Cardiac muscle cell (in vitro differentiated cells and primary cell): ENCODE measurements at places on chromosomes 13 and 19. TPM values are rescaled to one million over a fixed set of nuclear protein-coding genes. Genes with fewer than 3 reads are reported as not detected.
A peak's percentile ranks its signal among the peaks of the same experiment; 100 is the strongest.

DNA sequence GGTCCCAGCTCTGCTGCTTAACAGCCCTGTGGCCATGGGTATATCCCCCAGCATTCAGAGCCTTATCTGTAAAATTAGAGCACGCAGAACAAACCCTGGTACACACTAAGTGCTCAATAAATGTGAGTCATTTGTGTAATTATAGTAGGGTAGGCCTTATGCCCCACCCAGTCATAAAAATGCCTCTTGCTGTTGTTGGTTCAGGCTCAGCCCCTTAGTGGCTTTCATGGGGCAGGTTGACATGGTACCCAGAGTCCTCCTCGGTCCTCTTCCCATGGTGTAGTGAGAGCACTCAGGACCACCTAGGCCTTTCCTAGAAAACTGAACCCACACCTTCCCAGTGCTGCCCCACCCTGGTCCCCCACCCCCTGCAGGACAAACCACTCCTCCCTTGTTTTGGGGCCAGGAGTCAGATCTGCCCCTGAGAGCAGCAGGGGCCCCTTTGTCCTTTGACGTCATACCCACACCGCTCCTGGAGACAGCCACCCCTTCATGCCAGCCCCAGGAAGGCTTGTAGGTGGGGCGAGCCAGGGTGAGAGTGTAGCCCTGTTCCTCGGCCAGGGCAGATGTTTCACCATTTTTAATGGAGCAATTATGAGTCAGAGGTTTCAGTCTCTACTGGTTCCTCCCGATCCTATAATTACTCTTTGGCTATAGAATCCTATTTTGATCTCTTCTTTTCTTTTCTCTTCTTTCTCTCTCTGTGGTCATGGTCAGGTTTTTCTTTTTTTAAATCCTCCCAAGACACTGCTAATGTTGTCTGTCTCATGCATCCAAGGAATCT lies 36.8 kb downstream of the ACTN4 start:
- peaks cover 43% of the 10 kb centered on the region for H3K4me1 ChIP-seq
- peak overlapping the region; percentile 96 for H3K27ac ChIP-seq
- DNase-seq: no peak
- no peaks in the 10 kb centered on the region for H3K36me3 ChIP-seq
- H3K27me3 ChIP-seq: no peaks in the 10 kb centered on the region

GRCh38 chr13:43725460-43725859 lies 61.3 kb downstream of the ENOX1 start:
- no peak overlapping the region for H3K4me3 ChIP-seq
- DNase-seq: no peak
- peaks cover 6% of the 10 kb centered on the region for H3K4me1 ChIP-seq
- no peaks in the 10 kb centered on the region for H3K36me3 ChIP-seq
- no peak overlapping the region for H3K27ac ChIP-seq
- H3K27me3 ChIP-seq: no peaks in the 10 kb centered on the region

ERICH6B gene
- total RNA-seq: not detected in 2 replicates

GRCh38 chr19:47467914-47468313 lies 3.8 kb downstream of the SLC8A2 start:
- H3K4me3 ChIP-seq: no peak overlapping the region
- no peaks in the 10 kb centered on the region for H3K36me3 ChIP-seq
- H3K4me1 ChIP-seq: peaks cover 3% of the 10 kb centered on the region
- no peak overlapping the region for H3K27ac ChIP-seq

CGB1 gene
- not detected in 2 replicates for total RNA-seq

CD70 gene
- not detected in 2 replicates for total RNA-seq

DHPS gene
- total RNA-seq: 64.8 and 113 TPM in 2 replicates

GRCh38 chr13:30895773-30896172 lies 10.3 kb upstream of the MEDAG start:
- peaks cover 6% of the 10 kb centered on the region for H3K27me3 ChIP-seq
- DNase-seq: peak; percentile 95
- no peak overlapping the region for H3K27ac ChIP-seq
- no peak overlapping the region for H3K4me3 ChIP-seq
- no peaks in the 10 kb centered on the region for H3K36me3 ChIP-seq

ICAM4 gene
- 21.8 and 23.4 TPM in 2 replicates for total RNA-seq

DNA sequence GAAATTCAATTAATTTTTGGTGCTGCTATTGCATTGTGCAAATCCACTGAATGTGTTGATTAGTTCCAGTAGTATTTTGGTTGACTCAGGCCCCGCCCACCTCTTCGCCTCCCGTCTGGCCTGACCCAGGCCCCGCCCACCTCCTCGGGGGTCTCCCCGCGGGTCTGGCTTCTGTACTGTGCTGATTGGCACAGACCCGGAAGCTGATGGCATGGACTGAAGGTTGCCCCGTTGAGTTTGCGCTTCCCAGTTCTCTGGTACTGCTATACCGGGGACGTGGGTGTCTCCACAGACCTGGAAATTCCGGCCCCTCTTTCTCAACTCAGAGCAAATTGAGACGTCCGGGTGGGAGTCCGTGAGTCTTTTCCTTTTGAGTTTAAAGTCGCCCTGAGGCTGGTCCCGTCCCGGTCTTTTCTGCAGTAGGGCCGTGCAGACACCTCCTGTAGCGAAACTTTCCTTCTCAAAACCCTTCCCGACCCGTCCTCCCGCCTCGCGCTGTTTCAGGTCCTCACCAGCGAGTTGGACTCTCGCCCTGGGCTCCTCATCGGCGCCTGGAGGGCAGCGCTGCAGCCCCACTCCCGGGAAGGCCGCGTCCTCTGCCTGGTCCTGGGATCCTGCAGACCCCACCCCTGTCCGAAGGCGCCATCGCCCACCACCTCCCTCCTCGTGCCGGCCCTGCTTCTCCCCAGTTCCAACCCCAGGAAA lies 14.8 kb downstream of the ZNF701 start:
- H3K27ac ChIP-seq: no peak overlapping the region
- no peak for DNase-seq
- no peak overlapping the region for H3K4me3 ChIP-seq
- H3K27me3 ChIP-seq: no peaks in the 10 kb centered on the region
- no peaks in the 10 kb centered on the region for H3K4me1 ChIP-seq

GRCh38 chr19:14441041-14441938 lies 8.2 kb downstream of the PKN1 start:
- no peak overlapping the region for H3K27ac ChIP-seq
- H3K4me1 ChIP-seq: no peaks in the 10 kb centered on the region
- H3K27me3 ChIP-seq: no peaks in the 10 kb centered on the region

PNMA8A gene
- total RNA-seq: 67.8 and 71.7 TPM in 2 replicates

GRCh38 chr19:18020212-18021085 lies 12.5 kb downstream of the ARRDC2 start:
- DNase-seq: no peak
- no peaks in the 10 kb centered on the region for H3K36me3 ChIP-seq
- H3K27ac ChIP-seq: no peak overlapping the region
- no peaks in the 10 kb centered on the region for H3K27me3 ChIP-seq

- H3K36me3 ChIP-seq: no peaks in the 10 kb centered on the region
- no peak overlapping the region for H3K4me3 ChIP-seq
- H3K27ac ChIP-seq: no peak overlapping the region
- no peaks in the 10 kb centered on the region for H3K4me1 ChIP-seq
- peak; percentile 98 for DNase-seq
These were observed 9.3 kb upstream of the SYT5 start for GRCh38 chr19:55189403-55189835.

DNA sequence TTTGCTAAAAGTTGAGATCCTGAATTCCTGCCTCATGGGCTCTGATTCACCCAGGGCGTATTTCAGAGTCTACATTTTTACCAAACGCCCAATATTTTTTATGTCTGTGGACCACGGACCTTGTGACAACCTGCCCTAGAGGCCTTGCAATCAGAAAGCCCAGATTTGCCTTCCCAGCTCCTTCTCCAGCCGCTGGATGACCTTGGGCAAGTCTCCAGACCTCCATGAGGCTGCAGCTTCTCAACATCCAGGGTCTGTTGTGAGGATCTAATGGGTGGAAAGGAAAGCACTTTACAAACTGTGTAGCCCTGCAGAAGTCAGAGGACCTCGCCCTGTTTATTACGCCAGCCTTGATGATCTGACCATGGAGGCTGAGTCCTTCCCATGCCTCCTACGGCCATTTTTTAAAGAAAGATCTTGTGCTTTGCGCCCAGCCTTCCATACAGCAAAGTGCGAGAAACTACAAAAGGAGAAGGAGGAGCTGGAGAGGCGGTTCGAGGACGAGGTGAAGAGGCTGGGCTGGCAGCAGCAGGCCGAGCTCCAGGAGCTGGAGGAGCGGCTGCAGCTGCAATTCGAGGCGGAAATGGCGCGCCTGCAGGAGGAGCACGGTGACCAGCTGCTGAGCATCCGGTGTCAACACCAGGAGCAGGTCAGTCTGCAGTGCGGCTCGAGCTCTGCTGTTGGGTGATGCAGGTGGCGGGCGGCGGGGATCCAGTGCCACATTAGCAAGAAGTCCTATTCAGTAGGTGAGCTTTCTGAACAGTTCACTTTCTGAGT lies 115.6 kb downstream of the SLC7A1 start:
- H3K4me1 ChIP-seq: peaks cover 28% of the 10 kb centered on the region
- peak; percentile 15 for DNase-seq
- no peaks in the 10 kb centered on the region for H3K27me3 ChIP-seq
- H3K27ac ChIP-seq: no peak overlapping the region
- H3K4me3 ChIP-seq: no peak overlapping the region

GRCh38 chr19:1492474-1493006 lies 1.6 kb downstream of the REEP6 start:
- no peak overlapping the region for H3K4me3 ChIP-seq
- H3K27ac ChIP-seq: peak overlapping the region; percentile 53
- no peak for DNase-seq
- H3K27me3 ChIP-seq: no peaks in the 10 kb centered on the region

NBEA gene
- 7.9 and 13.2 TPM in 2 replicates for total RNA-seq
